Activated CD4-positive, alpha-beta T cell treated with anti-CD3 and anti-CD28 coated beads for 24 hours (primary cell): ENCODE measurements at places on chromosomes 3 and 15.

DNA sequence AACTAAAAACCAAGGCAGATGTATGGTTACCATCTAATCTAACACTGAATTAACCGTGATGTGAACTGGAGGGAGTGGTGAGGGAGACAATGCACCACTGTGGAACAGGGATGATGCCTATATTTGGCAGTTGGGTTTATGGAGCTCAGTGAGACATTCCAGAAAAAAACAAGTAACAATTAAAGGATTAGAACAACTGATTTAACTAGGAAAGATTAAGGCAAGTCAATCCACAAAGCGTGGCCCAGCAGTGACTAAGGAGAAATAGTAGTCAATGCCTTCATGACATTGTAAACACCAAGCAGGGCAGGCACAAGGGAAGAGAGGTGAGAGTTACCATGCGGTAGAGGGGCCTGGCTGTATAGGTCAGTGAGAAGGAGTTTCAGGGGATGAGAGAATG lies 38.1 kb downstream of the CHAC1 start:
- DNase-seq, result no peak

- no peak for DNase-seq
Observed at GRCh38 chr3:49745986-49746385, 22.2 kb upstream of the GMPPB start.

DNA sequence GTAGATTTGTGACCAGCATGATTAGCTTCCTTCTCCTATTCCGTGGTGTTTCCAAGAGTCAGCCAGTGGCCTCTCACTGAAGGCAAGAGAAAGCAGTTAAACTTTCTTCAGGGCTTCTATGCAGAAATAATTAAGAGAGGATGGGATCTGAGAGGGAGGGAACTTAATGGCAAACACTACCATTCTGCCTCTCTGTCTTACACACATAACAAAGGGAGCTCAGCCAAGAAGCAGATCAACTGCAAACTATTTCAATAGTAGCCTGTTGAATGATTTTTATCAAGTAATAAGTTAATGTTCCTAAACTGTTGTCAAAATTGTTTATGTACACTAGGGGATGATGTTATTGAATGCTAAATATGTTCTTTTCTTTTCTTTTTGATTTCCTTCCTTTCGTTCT lies 11.8 kb downstream of the OXSR1 start:
- no peak for DNase-seq

DNA sequence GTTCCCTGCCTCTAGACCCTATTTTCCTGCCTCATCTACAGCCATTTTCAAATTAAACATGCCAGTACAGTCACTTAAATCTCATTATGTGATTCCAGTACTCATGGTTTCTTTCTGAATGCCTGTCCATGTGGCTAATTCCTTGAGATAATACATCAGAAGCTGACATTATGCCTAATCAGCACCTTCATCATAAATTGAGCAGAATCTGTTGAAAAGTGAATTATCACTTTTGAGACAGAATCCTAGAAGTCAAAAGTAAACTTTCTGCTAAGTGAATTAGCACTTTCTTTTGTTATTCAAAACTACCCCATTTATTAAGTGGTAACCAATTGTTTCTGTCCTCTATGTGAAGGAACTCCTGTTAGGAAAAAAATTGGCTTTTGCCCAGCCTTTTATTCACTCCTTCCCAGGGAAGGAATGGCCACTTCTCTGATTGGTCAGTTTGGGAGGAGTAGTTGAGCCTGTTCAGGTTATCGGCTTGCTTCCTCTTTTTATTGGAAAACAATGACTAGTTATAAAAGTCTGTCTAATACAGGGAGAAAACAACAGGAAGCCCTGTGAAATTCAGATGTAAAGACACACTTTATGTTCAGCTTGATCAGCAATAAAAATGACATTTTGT lies 40.5 kb downstream of the OSTN start:
- no peak for DNase-seq

- no peak for DNase-seq
Observed at GRCh38 chr3:15562560-15562959, 38.8 kb downstream of the HACL1 start.
